Germinal center (tissue), 1 donor: ENCODE measurements at places on chromosomes 2 and 18.

DNA sequence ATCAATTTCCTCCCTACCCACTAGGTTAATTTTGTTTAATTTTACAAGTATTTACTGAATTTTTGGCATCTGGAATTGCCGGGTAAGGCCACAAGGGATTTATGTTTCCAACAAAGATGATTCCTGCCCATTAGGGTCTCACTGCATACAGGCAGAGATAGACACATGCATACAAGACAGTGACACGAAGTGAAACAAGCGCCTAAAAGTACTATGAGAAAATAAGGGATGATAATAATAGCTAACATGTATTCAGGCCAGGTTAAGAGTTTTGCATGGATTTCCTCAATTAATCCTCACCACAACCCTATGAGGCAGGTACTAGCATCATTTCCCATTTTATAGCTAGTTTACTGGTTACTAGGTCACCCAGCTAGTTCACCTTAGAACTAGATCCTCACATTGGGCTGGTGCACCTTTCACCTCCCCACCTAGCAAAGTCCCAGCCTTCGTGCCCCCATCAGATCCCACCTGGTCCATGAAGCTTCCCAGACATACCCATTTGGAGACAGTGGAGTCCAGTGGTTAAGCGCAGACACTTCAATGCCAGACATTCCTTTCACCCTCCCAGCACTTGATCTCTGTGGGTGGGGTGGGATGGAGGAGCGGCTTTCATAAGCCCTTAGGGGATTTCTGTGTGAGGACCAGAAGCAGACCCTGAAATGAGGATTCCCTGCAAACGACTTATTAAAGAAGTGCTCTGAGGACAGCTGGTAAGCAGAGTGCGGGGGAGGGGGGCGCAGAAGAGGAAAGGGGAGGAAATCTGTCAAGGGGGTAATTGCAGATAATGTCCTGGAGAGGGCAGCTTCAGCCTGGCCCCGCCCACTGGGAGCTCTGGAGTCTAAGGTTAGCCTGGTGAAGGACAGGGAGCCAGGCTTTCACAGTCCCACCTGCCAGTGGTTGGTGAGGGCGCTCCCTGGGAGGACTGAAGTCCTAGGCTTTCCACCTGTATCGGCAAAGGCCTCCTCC lies 5.8 kb upstream of the DGUOK start:
- peak; percentile 41 for DNase-seq

- no peak for DNase-seq
Measured at GRCh38 chr2:54524226-54524991, 68.3 kb downstream of the SPTBN1 start.

DNA sequence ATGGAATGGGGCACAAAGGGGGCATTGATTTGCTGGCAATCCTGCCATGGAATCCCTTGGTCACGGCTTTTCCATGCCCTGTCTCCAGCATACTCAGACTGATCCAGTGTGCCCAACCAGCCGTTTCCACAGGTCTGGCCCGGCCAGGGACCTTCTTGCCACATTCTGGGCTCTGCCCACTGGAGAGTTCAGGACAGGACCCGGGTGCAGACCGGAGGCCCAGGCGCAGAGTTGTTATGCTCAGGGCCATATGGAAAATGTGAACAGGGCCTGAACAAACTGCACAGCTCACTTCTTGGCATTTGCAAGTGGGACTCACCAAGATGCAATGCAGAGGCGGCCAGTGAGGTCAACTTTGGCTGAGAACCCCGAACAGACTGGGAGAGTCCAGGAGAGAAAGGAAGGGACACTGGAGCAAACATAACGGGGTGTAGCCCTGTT lies 15.6 kb upstream of the ASAP2 start:
- no peak for DNase-seq

DNA sequence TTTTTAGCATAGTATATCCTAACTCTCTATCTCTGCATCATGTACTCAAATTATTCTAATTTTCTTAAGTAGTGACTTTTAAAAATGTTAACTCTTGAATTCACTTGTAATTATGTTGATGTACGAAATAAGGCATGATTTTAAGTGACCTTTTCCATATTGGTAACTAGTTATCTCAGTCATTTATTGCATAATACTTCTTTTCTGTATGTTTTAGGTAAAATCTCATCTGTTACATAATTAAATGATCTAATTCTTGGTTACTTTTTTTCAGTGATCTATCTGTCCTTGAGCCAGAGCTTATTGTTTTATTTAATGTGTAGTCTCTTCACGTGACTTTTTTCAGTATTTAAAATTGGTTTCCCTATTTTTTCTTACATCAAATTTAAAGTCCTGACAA lies 4.8 kb upstream of the UBE2E3 start:
- DNase-seq = no peak

- no peak for DNase-seq
Measured at GRCh38 chr18:59276047-59276446, 2.8 kb upstream of the RAX start.

DNA sequence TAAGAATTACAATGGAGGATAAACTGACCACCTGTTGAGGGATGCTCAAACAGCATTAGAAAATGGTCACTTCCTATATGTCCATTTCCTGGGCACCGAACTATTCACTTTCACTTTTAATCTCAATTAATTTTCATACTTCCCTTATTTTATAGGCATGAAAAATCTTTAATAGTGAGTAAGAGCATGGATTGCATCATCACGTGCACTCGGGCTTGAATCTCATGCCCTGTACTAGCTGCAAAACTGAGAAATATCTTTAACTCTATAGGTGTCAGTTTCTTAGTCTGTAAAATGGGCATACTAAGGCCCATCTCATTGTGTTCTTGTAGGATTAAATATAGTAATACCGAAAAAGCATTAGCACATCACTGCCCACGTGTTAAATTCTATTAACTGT lies 183.9 kb upstream of the FIGN start:
- DNase-seq = no peak

DNA sequence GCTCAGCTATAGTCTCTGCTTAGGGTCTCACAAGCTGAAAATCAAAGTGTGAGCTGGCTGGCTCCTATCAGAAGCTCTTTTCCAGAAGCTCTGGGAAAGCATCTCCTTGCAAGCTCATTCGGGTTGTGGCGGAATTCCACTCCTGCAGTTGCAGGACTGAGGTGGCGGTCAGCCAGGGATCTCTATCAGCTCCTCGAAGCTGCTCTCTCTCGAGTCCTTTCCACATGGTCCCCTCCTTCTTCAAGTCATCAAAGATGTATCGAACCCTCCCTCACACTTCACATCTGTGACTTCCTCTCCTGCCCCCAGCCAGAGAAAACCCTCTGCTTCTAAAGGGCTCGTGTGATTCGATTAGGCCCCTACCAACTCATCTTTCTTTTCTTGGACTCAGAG lies 141.7 kb downstream of the ZFP36L2 start:
- DNase-seq = no peak

DNA sequence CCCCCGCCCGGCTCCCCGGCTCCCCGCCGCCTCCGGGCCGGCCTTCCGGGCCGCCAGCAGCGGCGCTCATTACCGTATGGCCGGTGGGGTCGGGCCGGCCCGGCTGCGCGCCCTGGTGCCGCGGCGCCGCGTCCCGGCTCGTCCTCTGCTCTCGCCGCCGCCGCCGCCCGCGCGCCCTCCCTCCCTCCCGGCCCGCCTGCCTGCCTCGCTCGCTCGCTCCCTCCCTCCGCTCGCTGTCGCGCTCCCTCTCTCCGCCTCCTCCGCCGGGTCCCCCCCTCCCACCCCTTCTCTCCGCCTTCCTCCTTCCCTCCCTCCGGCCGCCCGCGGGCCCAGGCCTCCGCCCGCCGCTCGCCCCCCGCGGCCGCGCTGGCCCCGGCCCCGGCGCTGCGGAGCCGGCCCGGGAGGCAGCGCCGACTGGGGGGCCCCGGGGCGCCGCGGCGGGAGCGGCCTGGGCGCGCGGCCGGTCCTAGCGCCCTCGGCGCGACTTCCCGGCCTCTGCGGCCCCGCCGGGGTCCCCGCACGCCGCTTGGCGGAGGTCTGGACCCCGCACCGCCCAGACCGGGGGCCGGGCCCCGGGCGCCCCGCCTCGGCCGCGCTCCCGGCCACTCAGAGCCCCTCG lies at the start of gene DNMT3A:
Gene DNMT3A, minus strand, starts transcription at position 173 of the 619 bp plus-strand sequence. CDS start 27,941 bp downstream, outside the sequence.
- DNase-seq = peak; percentile 67

- no peak for DNase-seq
Measured at GRCh38 chr2:69214898-69215297, 172.1 kb downstream of the GFPT1 start.

DNA sequence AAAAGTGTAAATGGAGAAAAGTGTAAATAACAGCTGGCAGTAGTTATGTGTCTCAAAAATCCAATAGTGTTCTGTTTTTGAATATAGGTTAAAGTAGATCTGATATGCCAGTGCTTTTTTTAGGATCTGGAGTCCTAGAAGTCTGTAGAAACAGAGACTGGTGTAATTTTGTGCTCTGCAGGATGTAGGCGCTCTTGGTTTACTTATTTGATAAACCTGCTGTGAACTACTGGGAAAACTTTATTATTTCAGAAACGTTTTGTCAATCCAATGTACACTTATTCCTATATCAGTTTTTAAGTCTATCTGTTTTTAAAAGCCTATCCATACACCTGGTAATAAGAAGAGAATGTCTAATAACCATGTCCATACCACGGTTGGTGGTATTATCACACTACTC lies 530.8 kb upstream of the ZNF804A start:
- no peak for DNase-seq

GRCh38 chr2:28313220-28313784 lies 79.4 kb upstream of the FOSL2 start:
- no peak for DNase-seq

DNA sequence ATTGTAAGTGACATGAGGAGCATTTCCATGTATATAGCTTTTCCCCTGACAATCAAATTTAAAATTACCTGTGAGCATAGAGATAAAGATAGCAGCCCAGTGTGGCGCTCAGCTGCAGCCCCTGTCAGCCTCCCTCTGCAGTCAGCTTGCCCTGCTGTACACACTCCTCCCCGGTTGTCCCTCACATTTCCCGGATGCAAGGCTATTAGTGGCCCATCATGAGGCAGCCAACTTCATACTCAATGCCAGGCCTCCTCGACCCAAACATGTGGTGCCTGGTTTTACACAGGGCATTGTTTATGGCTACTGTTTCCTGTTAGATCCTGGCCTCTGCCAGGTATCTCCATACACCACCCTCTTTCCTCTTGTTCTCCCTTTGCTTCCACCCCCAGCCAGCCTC lies 116.1 kb upstream of the SH3BP4 start:
- no peak for DNase-seq

DNA sequence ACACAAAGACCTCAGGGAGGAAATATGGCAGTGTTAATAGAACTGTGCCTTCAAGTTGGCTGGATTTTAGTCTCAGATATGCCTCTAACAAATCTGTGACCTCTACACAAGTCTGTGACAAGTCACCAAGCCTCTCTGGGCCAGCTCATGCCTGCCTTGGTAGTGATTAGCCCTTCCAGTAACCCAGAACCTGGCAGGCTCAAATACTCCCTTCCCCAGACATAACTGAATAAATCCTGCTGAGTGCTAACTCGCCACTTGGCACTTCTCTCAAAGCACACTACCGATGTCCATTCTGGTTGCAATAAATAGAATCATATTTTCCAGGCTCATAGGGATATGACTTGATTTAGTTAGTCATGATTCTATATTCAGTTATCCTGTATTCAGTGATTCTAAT lies 15.3 kb upstream of the THSD7B start:
- DNase-seq = no peak

GRCh38 chr2:120077896-120078295 lies 65.0 kb downstream of the EPB41L5 start:
- no peak for DNase-seq

- DNase-seq = no peak
Measured at GRCh38 chr18:12819841-12820240, 64.2 kb downstream of the PTPN2 start.

- no peak for DNase-seq
Measured at GRCh38 chr2:216653931-216654365, 20.7 kb downstream of the IGFBP2 start.

- DNase-seq = no peak
Measured at GRCh38 chr2:197878792-197879191, 74.4 kb downstream of the PLCL1 start.

GRCh38 chr2:222969491-222969890 lies 82.5 kb upstream of the KCNE4 start:
- DNase-seq = no peak

DNA sequence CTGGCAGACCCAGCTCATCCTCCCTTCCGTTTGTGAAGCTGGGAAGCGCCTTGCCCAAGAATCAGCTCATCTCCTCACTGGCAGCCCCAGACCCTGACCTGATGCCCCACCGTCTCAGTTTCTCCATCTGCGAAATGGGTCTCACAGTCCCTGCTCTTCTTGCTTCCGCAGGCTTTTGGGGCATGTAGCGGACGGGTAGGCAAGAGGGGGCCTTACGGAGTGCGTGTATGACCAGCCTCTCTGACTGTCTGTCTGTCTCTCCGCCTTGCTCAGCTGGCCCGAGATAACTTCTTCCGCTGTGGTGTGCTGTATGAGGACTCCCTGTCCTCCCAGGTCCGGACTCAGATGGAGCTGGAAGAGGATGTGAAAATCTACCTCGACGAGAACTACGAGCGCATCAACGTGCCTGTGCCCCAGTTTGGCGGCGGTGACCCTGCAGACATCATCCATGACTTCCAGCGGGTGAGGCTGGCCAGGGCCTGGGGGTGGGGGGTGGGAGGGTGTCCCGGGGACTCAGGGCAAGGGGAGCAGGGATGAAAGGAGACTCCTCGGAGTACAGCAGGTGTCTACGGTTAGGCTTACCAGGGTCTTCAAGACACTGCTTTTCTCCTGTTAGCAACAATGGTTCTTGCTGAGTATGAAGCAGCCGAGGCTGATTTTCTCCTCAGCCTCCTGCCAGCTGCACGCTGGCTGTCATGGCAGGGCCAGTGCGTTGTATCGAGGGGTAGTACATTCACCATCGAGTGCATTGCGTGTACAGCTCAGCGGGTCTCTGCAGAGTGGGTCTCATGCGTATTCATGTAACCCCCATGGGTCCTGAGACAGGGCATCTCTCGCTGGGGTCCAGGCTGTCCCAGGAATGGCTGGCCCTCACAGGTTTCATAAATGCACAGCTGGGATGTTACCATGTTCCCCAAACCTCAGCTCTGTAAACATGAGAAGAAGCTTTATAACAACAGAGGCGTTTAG lies 10.9 kb downstream of the ITM2C start:
- DNase-seq = no peak

GRCh38 chr2:69102041-69102593 lies 89.1 kb downstream of the ANTXR1 start:
- no peak for DNase-seq

- DNase-seq = no peak
Measured at GRCh38 chr2:134412639-134412999, 158.7 kb downstream of the MGAT5 start.

GRCh38 chr2:108542071-108542470 lies 7.8 kb downstream of the LIMS1 start:
- no peak for DNase-seq

- DNase-seq = no peak
Measured at GRCh38 chr2:146572598-146572997, 1272.2 kb upstream of the ACVR2A start.

- DNase-seq = no peak
Measured at GRCh38 chr18:5521000-5521399, 22.8 kb downstream of the EPB41L3 start.

DNA sequence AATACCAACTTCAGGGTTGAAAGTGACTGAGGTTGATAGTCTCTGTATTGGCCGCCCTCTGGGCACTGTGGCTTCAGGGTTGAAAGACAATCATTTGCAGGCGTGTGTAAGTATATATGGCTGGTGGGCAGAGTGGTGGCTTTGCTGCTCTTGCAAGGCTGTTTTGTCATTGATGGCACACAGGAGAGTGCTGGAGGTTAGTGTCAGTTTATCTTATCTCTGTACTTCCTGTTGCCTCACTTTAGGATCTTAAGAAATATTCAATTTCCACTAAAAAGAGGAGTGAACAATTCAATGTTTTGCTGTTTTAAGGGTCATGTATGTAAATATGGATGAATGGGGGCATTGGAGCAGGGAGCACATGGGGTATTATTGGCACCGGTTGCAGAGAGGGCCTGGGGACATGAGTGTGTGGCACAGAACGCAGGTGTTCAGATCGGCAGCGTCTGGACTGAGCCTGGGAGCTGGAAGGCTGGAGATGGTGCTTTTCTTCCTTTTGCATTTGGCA lies 51.5 kb downstream of the NCK2 start:
- peak; percentile 46 for DNase-seq
